T-helper 17 cell (primary cell): ENCODE measurements at places on chromosomes 12 and 14.
A peak's percentile ranks its signal among the peaks of the same experiment; 100 is the strongest.

DNA sequence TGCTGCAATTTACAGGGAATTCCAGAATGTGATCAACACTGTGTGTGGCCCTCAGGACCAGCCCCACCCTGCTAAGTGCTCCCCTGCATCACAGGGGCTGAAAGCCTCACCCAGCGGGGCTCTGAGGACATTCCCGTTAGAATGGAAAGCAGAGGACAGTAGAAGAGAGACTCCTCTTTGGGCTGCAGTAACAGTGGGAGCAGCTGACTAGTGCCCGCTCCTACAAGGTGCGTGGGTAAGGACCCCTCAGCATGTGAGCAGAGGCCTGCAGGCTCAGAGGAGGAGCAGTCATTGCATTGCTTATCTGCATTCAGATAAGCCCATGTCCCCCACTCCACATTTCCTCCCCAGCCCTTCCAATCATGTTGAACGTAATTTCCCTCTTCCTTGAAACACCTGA is 120.1 kb downstream of the ITPR2 start:
- no peak for DNase-seq

GRCh38 chr12:31749024-31749704 is 20.3 kb upstream of the AMN1 start:
- DNase-seq: peak; percentile 15

DNA sequence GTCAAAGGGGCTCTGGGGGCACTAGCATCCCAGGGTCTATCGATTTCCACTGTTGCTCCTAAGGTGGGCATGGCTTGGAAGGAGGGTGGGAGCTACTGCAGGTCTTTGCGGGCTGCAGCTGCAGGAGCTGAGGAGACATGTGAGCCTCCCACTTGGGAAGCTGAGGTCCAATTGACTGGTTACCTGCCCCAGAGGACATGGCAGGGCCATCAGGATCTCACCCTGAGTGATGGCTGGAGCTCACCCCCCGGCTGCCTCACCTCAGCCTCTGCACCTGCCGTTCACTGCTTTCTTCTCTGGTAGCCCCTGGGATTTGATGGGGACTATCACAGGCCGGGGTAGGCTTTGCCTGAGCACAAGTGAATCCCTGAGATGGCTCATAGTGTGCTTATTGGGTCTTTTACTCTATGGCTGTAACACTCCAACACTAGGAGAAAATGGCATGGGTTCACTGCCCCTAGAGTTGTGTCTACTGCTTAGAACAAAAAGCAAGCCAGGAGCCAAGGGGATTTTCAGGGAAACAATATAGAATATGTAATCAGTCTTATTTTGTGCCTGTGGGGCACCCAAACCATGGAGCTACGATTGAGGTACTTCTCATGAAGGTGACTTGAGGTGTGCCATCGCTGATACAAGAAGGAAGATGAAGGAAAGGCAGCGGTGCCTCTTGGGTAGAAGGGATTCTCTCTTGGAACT is 3.2 kb upstream of the KRT4 start:
- DNase-seq: no peak

DNA sequence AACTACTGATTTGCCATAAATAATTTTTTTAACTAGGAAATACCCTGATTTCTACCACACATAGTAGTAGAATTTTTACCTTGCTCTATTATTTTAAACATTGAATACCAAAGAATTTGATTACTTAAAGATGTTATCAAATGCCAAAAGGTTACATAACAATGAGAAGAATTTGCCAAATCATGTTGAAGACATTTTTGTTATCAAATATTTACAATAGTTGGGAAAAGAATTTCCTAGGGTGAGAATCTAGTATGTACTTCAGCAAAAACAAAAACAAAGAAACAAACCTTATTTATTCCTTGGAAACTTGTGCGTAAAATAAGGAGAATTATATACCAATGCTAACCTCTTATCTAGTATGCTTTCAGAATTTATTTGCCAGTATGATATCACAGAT is 107.2 kb downstream of the SCAF11 start:
- no peak for DNase-seq

DNA sequence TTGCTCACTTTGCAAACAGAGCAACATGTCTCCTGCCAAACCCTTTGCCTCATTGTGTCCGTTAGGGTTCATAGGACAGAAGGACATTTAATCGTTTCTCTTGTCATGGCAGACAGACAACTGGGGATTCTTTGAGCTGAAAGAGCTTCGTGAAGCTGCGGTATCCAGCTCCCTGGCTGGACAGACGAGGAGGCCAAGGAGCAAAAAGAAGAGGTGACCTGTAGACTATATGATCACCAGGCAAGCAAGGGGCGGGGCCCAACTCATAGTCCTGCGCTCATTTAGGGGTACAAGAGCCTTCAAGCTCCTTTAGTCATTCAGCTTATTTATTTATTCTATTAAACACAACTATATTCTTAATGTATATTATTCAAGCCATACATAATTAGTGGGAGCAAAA is 66.8 kb upstream of the VRK1 start:
- DNase-seq: no peak

GRCh38 chr12:7093486-7093885 is 1.2 kb upstream of the C1R start:
- DNase-seq: no peak

DNA sequence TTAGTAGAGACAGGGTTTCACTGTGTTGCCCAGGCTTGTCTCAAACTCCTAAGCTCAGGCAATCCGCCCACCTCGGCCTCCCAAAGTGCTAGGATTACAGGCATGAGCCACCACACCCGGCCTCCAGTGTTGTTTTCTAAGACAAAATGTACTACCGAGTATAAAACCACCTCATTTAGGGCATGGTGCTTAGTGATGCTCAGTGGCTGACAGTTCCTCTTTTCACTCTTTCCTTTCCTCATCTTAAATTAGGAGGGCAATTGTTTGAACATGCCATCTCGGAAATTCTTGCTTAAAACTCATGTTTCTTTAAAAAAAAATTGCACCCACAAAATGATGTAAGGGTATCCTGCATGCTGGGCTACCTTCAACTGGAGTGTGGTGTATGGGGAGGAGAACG is 89.0 kb downstream of the RFX4 start:
- DNase-seq: no peak

DNA sequence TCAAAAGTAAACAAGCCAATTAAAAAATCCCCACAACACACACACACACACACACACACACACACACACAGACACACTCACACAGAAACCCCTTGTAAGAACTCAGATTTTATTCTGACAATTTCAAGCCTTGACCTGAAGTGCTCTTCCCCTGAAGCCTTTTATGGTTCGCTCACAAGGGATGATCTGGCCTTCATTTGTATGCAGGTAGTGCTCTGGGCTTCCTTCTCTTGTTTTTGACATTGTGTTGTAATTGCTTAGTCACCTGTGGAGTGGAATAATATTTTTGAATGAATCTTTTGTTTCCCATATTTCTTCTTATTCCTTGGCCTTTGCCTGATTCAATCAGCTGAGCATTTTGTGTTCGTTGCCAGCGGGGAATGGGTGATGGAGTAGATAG is 83.3 kb upstream of the CSRP2 start:
- DNase-seq: no peak

- no peak for DNase-seq
Observed at GRCh38 chr14:74049876-74050495, 30.8 kb downstream of the BBOF1 start.

DNA sequence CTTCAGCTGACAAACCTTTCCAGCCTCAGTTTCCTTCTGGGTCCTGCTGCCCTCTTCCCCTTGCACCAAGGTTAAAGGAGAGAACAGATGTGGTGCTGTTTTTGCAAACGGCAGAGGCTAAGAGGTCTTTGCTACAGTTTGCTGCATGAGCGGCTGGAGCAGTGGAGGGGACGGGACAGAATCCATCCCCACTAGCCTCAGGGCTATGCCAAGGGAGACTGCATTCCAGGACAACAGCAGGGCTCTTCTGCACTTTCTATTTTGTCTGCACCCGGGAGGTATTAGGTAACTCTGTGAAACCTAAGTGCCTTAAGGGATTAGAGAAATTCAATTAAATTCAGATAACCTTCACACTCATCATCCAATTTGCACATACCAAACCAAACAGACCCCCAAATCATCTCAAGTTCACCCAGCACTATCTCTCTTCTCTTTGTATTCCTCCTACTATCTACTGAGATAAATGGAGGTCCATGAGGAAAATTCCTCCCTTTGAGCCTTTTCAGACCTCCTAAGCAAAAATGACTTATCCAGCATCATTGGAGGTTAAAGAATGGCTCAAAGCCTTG is 103.8 kb upstream of the VRK1 start:
- no peak for DNase-seq

GRCh38 chr12:75360920-75361319 is 26.4 kb downstream of the GLIPR1L1 start:
- no peak for DNase-seq
